Lower lobe of right lung (tissue), 2 donors: ENCODE measurements at places on chromosomes 13 and 19. TPM values are rescaled to one million over a fixed set of nuclear protein-coding genes. Genes with fewer than 3 reads are reported as not detected.

DNA sequence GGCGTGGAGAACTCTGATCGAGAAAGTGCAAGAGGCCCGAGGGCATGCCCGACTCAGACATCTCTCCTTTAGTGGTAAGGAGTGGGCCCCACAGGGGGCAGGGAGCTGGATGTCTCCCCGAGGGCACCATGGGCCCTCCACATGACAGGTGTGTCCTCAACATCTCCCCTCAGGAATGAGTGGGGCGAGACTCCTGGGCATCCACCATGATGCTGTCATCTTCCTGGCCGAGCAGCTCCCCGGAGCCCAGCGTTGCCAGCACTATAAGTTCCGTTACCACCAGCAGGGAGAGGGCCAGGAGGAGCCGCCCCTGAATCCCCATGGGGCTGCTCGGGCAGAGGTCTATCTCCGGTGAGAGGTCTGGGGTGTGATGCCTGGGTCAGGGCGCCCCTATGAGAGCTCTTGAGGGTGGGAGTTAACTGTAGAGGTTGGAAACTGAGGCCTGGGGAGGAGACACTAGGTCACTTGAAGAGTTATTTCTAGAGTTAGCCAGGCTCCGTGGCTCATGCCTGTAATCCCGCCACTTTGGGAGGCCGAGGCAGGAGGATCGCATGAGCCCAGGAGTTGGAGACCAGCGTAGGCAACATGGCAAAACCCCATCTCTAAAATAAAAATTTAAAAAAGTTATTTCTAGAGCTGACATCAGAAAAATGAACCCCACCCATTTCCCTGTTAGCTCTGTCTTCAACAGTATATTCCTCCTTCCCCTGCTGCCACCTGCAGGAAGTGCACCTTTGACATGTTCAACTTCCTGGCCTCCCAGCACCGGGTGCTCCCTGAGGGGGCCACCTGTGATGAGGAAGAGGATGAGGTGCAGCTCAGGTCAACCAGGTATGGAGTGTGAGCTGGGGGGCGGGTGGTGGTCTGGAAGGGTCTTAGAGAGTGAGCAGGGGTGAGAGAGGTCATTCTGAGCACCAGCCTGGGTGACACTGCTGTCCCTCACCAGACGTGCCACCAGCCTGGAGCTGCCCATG, 5.1 kb downstream of the IGFLR1 start:
- DNase-seq = no peak
- H3K36me3 ChIP-seq = peaks cover 73% of the 10 kb centered on the region
- no peaks in the 10 kb centered on the region for H3K27me3 ChIP-seq

The DPF1 gene
- total RNA-seq = not detected

DNA sequence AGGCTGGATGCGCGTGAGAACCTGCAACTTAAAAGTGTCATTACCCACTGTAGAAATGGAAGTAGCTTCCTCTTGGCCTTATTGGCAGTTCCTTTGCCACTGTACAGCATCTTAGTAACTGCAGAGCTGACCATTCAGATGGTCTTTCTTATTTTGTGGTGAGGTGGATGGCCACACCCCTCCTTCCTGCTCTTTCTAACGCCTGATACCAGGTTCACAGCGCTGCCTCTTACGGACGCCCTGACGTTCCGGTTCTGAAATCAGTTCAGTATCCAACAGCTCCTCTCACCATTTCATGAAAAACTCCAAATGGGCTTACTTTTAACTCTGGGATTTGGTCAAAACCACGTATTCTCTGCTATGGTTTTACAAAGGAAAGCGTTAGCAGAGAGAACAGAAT, 134.6 kb downstream of the ATP11A start:
- no peak overlapping the region for H3K27ac ChIP-seq
- peaks cover 95% of the 10 kb centered on the region for H3K36me3 ChIP-seq
- peak; percentile 10 for DNase-seq

The ERFL gene
- 0.41 TPM for total RNA-seq

The PPAN gene
- total RNA-seq = 30.8 TPM

The CBLC gene
- 2.3 TPM for total RNA-seq

The IGFL4 gene
- not detected for total RNA-seq
